Osteoblast (primary cell): ENCODE measurements at places on chromosomes 5 and 9.

DNA sequence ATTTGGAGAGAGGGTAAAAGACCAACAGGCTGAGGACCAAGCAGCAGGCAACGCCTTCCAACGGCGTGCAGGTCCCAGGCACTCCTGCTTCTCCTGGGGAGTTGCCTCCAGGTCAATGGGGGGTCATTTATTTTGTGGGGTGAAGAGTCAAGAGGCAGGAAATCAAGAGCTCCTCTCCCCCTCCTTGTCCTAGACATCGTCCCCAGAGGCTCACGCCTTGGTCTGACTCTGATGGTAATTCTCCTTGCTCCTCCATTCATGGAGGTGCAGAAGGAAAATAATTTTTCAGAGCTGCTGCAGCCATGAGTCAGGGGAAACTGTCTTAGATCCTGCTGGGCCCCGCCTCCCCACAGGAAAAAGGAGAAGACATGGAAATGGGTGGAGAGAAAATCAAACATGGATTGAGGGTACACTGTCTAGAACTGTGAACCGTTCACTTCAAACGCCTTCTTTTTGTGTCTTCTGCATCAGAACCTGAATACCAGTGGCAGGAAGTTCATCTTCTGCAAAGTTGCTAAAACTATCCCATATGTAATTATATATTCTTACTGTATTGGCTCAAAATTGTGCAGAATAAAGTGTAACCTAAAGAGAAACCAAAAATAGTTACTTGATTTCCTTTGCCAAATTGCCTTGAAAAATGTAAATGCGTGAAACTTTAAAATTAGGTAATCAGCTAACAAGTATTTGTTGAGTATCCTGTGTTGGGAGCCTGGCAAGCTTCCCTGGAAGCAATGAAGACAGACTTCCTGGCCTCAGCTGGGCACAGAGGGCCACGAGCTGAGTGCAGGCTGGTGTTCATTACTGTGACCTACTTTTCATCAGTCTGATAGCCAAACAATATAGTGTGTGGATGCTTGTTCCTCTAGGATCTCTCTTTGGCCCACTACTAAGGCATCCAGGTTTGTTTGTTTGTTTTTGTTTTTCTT lies 142.0 kb downstream of the CMYA5 start:
- DNase-seq = no peak

DNA sequence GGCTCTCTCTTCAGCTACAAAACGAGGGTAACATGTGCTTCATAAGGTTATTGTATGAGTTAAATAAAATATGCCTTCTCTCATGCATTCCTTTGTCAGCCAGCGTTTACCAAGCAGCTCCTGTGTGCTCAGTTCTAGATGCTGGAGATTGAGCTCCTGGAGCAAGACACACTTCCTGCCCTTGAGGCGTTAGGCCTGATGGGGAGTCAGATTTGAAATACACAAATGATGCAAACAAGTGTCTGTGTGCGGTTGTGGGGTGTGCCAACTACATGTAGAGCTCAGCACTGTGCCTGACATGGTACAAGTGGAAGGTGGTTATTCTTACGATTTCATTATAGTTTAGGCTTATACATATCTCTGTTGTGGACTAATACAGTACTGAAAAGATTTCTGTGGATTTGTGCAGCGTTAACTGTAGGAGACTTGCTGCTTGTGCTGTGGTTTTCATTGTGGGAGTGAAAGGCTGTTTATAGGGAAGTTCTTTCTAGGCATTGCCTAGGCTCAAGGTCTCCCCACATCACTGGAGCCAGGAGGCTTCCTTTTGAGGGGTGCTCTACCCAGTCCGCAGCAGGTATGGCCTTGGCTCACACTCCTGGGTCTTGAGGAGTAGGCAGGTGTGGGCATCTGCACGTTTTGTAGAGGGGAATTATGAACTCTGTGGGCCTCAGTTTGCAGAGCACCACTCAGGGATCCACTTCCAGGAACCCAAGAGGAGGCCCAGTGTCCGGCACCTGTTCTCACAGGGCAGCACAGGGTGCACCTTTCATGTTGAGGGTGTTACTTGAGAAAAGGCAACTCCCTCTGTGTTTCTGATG lies 39.8 kb upstream of the ANGPTL2 start:
- DNase-seq = peak; percentile 54

DNA sequence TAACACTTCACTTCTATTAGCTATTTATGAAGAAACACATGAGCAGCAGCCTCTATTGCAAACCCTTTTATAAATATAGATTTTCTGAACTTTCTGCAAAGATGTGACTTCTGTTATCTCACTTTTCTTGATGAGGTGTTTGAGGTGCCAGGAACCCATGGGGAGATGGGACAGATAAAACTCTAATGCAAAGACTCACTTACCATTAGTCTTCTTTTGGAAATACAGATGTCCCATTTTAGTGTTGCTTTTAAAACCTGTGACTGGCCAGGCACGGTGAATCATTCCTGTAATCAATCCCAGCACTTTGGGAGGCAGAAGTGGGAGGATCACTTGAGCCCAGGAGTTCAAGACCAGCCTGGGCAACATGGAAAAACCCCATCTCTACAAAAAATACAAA lies 171.3 kb upstream of the GAS1 start:
- DNase-seq = no peak

GRCh38 chr5:179919487-179920060 lies 11.9 kb upstream of the TBC1D9B start:
- peak; percentile 11 for DNase-seq

- peak; percentile 78 for DNase-seq
Observed at GRCh38 chr9:137498720-137499150, 39.6 kb upstream of the NSMF start.

GRCh38 chr9:108053555-108054061 lies 564.0 kb upstream of the KLF4 start:
- no peak for DNase-seq

DNA sequence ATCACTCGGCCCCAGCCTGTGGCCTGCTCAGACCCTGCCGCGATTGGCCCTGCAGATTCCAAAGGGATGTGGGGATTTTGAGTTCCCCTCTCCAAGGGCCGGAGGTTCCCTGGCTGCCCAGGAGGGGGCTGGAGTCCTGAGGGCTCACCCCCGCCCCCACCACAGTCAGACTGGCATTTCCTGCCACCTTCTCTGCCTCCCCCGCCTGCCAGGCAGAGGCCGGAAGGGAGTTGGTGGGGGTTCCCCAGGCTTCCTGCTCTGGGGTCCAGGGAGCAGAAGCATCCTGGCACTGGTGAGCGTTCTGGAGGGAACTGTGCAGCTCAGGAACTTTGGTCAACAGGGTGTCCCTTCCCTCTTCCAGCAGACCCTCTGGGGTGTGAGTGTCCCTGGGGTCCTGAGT lies 70.6 kb downstream of the RXRA start:
- DNase-seq = no peak

DNA sequence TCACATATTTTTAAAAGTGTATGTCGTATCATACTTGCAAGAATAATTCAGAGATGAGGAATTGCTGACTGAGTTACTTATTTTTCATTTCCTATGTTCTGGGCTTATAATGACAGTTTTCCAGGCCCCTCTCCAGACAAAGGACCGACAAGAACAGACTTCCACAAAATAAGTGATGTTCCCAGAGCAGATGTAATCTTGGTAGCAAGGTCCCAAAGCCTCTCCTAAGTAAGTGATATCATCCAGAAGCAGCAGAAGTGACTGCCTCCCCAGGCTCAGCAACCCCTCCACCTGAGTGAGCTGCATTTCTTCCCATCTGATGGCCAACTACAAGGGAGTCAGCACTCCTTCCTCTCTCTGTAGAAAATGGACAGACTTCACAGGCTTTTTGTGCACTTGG lies 57.1 kb downstream of the SEMA6A start:
- no peak for DNase-seq

DNA sequence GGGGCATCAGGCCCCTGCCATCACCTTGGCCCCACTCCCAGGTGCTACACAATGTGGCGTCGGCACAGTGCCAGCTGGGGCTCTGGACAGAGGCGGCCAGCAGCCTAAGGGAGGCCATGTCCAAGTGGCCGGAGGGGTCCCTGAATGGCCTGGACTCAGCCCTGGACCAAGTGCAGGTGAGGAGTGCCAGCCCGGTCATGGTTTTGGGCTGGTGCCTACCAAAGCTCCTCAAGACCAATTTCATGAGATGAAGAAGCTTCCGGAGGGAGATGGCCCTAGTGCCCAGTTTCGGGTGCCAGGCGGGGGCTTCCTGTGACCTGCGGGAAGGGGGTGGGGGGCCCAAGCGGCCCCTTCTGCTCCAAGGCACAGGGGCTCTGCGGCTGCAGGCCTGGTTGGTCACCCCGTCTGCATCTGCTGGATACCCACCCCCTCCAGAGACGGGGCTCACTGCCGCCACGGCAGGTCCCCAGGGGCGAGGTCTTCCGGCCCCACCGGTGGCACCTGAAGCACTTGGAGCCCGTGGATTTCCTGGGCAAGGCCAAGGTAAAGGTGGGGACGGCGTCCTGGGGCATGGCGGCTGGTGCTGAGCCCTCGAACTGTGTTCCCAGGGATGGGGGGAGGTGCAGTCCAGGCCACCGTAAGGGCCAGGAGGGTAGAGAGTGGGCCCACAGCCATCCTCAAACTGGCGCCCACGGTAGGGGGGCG lies 5.8 kb downstream of the NOXA1 start:
- no peak for DNase-seq

DNA sequence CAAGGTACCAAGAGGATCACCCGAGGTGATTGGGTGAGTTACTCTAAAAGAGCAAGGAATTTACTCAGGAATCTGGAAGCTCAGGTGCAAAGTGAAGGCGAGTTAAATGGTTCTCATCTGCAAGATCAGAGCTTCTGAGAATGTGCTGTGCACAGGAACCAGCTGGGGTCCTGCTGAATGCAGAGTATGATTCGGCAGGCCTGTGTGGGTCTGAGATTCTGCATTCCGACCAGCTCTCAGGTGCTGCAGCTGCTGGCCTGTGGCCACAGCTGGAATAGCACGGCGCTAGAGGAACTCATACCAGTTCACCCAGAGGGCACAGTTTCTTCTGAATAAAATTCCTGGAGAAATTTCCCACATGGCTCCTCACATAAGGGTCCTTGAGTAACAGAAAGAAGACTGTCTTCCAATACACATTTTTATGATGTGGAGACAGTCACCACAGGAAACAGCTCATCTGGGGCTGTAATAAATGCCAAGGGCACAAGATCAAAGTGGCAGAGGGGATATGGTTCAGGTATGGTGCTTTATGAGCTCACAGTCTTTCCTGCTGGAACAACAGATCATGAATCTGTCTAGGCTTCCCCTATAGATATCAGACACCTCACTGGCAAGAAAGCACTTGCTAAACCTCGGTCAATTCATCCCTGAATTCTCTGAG lies 83.9 kb downstream of the PTPN3 start:
- no peak for DNase-seq

DNA sequence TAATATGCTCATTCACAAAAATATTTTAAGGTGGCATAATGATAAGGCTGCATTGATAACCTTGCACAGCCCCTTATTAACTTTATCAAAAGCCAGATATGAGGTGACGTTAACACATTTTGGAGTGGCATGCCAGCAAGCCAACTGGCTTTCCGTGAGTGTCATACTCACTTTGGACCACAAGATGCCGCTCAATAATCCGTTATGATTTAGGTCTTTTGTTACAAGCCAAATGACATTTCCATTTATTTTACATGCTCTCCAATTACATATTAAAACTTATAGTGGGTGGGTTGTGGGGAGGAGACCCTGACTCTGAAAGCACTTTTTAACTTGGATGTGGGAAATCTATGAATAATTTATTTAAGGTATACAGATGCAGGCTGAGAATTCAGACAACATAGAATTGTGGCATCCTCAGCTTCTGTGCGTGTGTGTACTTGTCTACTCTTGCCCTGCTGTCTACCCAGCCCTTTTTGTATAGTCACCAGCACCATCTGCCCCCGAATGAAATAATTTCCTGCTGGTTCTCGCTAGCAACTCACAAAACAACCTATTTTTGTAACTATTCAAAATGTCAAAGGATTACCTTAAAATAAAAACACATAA lies 305.1 kb downstream of the PSAT1 start:
- no peak for DNase-seq

DNA sequence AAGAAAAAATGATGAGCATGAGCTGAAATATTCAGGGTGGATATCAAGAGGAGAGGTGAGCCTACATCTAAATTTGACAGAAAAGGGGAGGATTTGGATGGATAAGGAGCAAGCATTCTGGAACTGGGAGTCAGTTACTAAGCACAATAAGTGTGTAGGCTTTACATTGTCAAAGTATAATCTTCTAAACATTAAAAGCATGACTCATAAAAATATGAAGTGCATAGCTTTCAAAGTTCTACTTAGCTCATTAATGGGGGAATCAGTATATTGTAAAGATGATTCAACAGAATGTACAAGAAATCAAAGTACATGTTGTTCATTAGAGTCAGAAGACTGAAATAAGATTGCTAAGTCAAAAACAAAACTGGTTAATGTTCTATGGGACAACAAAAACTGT lies 248.0 kb upstream of the GAS1 start:
- DNase-seq = no peak
